ENCODE measurements at places on chromosomes 2 and 18.

DNA sequence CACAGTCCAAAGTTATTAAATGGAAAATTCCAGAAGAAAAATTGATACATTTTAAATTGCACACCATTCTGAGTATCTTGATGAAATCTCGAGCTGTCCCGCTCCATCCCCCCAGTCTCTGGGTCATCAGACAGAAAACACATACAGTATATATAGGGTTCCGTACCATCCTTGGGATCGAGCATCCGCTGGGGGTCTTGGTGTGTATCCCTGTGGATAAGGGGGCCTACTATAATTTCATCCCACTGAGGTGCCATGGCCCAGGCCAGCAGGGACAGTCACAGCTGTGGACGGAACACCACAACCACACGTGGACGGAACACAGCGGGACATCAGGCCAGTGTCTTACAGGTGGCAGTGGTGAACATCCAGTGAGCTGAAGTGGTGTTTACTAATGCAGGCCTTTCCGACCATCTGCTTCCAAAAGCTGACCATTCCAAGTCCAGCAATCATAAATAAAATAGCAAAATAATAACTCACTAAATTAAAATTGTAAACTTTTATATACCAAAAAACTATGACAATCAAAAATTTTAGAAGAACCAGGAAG, 14.0 kb downstream of the TWIST2 start:
- no peak for DNase-seq

DNA sequence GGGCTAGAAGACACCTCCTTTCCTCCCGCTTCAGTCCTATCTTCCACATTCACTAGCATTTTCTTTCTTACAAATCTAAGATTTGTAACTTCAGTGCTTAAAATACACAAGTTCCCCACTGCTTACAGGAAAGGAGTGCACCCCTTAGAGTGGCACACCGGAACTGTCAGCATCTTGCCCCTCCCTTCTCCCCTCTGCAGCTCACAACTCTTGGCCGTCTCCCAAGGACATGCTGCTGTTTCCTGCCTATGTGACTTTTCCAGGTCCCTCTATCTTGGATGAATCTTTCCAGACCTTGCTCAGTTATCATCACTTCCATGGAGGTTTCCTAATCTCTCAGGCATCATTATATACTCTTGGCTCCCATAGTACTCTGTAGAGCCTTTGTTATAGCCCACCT, 334.8 kb downstream of the CELF4 start:
- DNase-seq, result no peak

DNA sequence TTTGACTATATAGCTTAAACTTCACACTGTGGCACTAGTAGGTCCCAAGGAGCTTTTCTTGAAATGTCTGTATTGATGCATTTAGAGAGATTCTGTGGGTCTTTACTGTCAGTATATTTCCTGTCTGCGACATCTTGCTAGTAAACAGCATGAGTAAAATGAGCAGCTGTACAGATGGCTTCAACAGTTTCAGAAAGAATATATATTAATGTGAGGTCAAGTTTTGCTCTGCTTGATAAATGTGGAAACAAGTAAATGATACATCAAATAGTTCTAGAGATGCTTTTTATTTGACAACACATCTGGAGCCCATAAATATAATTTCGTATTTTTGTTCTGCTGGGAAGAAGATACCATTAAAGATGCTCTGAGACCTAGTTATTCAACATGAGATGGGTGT, 310.9 kb upstream of the COL3A1 start:
- DNase-seq, result no peak

- no peak for DNase-seq
These were observed 283.1 kb downstream of the RAD51AP2 start for GRCh38 chr2:17235167-17235566.

GRCh38 chr2:26355038-26355995, 8.7 kb upstream of the ADGRF3 start:
- no peak for DNase-seq
